Endodermal cell (in vitro differentiated cells): ENCODE measurements at places on chromosomes 16 and 17.
A peak's percentile ranks its signal among the peaks of the same experiment; 100 is the strongest.

DNA sequence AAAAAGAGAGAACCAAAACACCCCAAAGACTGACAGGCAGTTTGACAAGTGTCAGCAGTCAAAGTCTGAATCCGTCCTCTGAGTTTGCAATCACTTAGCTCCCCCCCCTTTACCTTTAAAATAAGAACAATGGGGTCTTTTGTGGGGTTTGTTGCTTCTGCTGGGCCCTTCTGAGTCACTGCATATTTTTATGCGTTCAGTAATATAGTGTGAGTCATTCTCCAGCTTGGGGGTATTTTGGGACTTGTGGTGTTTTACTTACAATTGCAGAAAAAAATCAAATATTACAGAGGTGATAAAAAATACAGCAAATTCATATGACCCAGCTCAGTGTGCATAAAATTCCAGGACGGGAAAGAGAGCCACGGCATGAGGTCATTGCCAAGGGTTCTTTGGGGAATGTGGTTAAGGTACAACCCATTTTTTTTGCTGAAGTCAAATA is 120.1 kb downstream of the CYLD start:
- no peak for DNase-seq

DNA sequence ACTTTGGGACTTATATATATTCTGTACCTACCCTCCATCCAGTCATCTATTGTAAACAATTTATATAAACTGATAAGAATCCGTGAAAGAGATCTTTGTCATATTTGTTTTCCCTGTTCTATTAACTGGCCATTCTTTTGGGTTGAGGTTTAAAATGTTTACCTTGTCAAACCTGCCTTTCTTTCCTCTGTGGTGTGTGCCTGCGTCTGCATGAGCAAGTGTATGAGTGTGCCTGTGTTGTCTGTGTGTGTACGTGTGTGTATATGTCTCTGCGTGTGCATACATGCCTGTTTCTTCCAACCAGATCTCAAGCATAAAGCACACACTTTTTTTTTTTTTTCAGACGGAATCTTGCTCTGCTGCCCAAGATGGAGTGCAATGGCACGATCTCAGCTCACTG is 201.5 kb downstream of the C16orf95 start:
- DNase-seq = no peak

DNA sequence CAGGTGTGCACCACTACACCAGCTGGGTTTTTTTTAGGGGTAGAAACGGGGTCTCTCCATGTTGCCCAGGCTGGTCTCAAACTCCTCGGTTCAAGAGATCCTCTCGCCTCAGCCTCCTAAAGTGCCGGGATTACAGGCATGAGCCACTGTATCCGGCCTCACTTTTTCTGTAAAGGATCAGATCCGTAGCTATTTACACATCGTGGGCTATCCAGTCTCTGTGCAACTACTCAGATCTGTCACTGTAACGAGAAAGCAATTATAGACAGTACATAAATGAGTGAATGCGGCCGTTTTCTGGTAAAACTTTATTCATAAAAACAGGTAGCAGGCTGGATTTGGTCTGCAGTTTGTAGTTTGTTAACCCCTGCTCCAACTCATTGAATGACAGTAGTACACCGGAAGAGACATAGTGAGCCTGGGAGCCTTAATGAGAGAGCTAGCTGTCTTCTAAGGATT is 44.5 kb downstream of the VMP1 start:
- no peak for DNase-seq

DNA sequence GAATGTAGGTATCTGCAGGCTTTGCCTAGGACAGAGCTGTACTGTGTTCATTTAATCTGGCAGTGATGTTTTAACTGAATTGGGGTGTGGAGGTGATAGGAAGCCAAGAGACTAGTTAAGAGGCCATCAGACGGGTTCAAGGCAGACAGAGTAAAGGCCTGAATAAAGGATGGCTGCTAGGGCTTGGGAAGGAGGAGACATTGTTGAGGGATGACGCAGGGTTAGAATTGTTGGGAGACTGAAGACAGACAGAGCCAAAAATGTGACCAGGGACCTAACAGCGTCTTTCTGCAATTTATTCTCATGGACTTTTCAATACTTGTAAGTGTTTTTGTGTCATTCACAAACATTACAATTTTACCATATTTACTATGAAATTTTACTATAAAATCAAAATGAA is 48.6 kb upstream of the MYH10 start:
- no peak for DNase-seq

DNA sequence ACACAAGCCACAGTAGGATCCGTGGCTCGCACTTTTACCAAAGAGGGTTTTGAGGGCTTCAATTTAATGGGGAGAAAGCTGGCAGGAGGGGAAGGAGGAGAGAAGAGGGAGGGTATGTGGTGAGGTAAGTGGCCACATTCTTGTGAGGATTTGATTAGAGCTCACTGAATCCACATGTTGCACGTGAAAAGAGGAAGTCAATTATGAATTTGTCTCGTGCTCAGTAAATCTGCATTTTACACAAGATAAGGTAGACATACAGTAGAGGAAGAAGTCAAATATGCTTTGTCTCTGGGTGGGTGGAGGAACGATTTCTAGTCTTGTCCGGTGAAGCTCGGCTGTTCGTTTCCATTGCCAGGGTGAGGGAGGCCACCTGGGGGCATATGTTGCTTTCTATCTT is 862 bp downstream of the ZNF232 start:
- peak; percentile 67 for DNase-seq

GRCh38 chr16:5415123-5415522 is 317.5 kb upstream of the EEF2KMT start:
- DNase-seq = peak; percentile 69

- peak; percentile 51 for DNase-seq
These were observed 29.5 kb downstream of the MBTD1 start for GRCh38 chr17:51230306-51230705.

DNA sequence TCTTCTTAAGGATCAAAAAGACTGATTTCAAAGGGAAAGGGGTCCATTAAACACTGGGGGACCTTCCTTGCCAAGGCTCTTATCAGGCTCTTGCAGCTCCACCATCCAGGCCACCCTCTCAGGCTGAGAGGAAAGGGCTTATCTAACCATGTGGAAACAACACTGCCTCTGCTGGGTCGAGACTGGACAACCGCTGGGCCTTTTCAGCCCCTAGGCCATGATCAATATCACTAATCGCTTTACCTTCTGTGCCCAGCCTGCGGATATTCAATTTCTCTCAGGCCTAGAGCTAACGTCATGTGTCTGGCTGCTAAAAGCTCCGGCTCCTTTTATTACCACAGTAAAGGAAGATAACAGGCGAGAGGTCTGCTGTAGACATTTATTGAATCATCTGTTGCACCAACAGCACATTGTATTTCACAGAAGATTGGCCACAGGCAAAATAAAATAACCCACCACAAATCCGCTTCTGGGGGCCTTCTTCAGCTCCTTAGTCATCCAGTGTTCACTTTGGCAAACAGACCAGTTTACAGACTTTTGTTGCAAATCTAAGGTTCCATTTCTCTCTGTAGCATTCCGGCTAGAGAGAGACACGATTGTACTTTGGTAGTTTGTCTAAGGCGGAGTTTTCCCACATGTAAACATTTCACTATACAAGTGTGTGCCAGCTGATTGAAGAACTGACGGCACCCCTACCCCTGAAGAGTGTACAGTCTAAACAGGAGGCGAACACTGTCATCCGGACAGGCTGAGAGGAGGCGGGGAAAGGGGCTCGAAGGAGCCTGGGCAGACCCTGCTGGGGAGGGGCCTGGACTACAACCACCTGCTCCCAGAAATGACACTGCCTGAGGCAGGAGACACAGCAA is 13.9 kb downstream of the CYB561 start:
- DNase-seq = no peak

- DNase-seq = no peak
These were observed 32.3 kb upstream of the HS3ST3A1 start for GRCh38 chr17:13634021-13634420.

DNA sequence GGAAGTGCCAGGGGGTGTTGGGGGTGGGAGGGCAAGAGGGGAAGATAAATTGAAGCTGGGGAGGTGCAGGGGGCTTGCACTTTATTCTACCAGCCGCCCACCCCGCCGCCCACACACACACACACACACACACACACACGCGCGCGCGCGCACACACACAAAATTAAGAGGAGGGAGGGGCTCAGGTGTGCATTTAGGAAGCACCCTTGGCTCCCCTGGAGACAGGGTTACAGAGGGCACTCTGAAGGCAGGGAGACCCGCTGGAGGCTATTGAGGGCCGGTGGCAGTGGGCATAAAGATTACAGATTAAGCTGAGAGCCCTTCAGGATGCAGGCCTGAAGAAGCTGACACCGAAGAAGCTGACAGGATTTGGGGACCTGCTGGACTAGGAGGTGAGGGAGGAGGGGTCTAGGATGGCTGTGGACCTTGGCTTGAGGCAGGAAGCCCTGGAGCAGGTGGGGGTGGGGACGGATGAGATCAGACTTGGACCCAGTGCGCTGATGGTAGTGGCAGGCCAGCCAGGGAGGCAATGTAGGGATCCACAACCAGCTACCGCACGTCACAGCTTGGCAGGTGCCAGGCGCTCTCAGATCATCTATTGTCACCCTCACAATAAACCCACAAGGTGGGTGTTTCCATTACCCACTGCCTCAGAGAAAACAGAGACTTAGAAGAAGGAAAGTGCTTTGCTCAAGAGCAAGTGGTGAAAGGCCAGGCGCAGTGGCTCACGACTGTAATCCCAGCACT is 772 bp upstream of the SAMD14 start:
- DNase-seq = peak; percentile 85

GRCh38 chr16:72241930-72242329 is 70.0 kb upstream of the PMFBP1 start:
- DNase-seq = peak; percentile 70

DNA sequence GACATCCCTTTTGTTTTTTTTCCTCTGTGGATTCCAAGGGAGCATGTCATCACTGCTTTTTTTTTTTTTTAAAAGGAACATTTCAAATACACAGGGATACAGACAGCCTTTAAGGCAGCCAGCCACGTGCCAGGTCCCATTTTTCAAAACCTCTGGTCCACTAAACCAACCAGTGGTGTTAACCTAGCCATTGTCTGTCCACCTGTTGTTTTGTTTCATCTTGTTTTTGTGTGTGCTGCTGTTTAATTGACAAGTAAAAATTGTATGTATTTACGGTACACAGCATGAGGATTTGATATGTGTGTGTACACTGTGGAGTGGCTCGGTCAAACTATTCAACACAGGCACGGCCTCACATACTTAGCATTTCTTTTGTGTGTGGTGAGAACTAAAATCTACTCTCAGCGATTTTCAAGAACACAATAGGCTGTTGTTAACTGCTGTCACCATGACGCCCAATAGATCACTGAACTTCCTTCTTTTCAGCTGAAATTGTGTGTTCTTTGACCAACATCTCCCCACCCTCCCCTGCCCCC is 19.2 kb downstream of the TMEM114 start:
- peak; percentile 51 for DNase-seq
